ENCODE measurements at places on chromosomes 5 and 9.
A peak's percentile ranks its signal among the peaks of the same experiment; 100 is the strongest.

- no peak for DNase-seq
Measured at GRCh38 chr9:129809346-129809745, 6.4 kb downstream of the TOR1B start.

- no peak for DNase-seq
Measured at GRCh38 chr9:37262410-37262809, 142.0 kb downstream of the ZCCHC7 start.

GRCh38 chr5:166581826-166582225, 1709.6 kb upstream of the WWC1 start:
- no peak for DNase-seq

DNA sequence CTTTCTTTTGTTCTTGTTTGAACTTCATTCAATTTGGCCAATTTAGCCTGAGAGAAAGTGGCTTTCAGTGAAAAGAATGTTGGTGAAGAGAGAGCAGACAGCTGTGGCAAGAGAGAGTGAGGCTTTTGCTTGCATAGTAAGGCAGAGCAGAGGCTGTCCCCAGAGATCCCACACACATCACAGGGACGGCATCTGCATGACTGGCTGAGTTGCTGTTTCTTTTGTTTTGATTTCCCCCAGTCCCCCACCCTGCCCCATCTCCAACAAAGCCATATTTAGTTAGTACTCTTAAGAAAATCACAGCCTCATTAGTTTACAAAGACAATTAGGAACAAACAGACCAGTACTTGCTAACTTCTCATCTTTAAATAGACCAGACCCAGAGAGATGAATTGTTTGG, 363.9 kb upstream of the SEMA6A start:
- DNase-seq, result no peak

DNA sequence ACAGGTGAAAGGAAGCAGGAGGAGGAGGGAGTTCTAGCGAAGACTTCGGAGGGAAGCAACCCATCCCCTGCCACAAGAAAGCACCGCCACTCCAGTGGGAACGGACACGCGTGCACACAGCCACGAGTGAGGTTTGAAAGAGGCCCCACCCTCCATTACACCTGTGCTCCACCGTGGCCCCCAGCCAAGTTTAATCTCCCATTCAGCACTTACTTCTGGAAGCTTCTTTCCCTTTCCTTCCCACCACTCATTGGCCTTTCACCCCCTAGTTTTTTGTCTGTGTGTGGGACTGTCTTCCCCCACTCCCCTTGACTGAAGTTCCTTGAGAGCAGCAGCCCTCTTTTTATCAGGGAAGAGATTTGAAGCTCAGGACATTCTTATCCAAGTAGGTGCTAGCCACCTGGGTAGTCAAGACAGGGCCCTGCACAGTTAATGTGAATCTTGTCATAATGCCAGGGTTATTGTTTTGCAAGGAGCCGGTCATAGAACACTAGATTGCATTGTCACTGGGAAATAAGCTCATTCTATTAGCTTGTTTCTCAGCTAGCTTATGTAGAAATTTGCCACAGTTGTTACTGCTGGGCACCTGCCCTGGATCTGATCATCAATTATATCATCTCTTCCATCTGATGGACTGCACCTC, 256.0 kb downstream of the DOCK8 start:
- peak; percentile 71 for DNase-seq

DNA sequence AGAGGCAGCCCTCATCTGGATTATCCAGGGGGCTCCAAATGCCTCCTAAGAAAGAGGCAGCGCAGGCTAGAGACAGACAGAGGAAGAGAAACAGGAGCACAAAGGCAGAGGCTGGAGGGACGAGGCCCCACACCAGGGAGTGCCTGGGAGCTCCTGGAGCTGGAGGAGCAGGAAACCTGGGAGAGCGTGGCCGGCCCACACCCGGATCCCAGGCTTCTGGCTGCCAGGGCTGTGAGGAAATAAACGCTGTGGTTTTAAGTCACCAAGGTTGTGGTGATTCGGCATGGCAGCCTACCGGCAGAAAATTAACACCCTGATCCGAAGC, 165.5 kb downstream of the OLFM1 start:
- no peak for DNase-seq

GRCh38 chr9:130484362-130485072, 39.8 kb downstream of the ASS1 start:
- DNase-seq, result no peak

DNA sequence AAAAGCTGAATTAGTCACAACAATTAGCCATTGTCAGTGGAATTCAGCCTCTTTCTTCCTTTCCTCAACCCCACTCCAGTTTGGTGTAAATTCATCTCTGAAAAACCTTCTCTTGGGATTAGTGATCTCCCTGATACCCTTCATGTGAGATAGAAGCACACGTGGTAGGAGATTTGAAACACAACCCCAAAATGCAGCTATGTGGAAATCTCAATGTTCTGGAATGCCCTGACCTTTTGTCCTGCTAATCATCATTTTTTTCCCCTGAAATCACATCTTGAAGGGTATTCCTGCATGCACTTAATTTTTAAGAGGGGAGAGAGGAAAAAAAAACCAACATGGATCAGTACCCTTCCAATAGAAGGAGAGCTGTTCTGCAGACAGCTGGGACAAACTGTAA, 612.6 kb downstream of the EBF1 start:
- no peak for DNase-seq

DNA sequence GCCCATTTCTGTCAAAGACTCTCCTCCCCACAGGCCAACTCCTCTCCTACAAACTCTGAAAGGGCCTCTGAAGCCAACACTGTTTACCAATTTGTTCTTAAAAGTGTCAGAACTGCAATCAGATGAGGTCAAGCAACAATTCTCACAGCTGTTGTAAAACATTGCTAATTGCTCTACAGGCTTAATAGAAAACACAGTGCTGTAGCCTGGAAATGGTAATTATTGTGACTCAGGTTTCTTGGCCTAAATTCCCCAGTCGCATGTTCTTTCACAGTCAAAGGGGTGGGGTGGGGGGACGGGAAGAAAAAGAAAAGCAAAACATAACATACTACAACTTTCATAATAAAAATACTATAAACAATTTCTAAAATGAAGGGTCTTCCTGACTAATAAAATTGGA, 343.2 kb downstream of the DMAC1 start:
- DNase-seq, result no peak

DNA sequence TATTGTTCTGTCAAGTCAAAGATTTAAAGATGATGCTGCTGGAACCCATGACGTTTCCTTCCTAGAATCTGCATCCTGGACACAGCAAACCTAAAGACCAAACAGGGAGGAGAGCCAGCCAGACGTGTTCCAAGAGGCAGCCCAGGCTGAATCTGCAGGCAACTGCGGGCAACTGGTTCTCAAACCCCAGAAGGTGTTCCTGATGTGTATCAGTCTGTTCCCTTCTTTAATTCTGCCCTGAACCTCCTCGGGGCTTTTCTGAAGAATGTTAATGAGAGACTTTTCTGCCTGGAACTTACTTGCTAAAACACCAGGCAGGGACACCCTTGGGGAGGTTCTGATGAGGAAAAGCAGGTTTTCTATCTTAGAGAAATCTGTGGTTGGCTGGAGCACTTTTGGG, 132.8 kb upstream of the RETREG1 start:
- DNase-seq, result no peak

GRCh38 chr5:55149308-55149795, 10.6 kb upstream of the GPX8 start:
- DNase-seq, result no peak

- no peak for DNase-seq
Measured at GRCh38 chr5:53194086-53194485, 84.5 kb upstream of the MOCS2 start.

- no peak for DNase-seq
Measured at GRCh38 chr9:68416936-68417564, 60.6 kb downstream of the PGM5 start.

GRCh38 chr9:127166651-127167524, 44.5 kb upstream of the ANGPTL2 start:
- DNase-seq, result no peak
